Fibroblast of skin of abdomen (primary cell): ENCODE measurements at places on chromosomes 6 and 20.

- no peak for DNase-seq
Observed at GRCh38 chr6:96862560-96862959, 25.3 kb upstream of the GPR63 start.

DNA sequence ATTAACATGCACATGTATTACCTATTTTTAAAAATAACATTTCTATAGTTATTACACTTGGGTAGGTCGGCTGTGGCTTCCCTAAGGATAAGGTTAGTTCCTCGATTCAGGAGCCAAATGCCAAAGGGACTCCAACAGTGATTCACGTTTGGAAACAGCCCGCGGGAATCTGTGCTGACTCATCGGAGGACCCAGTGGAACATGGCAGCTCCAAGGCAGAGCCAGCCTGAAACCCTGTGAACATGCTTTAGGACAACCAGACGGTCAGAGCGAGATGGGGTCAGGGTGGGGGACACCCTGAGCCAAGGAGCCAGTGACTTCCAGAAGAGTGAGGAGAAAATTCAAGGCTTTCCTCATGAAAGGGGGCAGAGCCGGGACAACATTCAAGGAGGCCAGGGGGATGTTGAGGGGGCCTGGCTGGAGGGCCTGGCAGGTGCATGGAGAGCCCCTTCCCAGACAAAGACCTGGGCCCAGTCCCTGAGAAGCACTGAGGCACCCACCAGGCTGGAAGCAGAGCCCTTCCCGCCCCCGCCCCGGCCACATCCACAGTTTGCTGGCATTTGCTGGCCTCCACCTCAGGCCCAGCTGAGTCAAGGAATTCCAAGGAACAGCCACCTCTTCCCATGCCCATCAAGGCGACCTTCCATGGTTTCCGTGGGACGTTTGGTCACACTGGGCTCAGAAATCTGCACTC, 133.2 kb downstream of the SNX5 start:
- peak; percentile 73 for DNase-seq

GRCh38 chr6:32807020-32807580, 9.7 kb downstream of the HLA-DOB start:
- DNase-seq, result no peak

DNA sequence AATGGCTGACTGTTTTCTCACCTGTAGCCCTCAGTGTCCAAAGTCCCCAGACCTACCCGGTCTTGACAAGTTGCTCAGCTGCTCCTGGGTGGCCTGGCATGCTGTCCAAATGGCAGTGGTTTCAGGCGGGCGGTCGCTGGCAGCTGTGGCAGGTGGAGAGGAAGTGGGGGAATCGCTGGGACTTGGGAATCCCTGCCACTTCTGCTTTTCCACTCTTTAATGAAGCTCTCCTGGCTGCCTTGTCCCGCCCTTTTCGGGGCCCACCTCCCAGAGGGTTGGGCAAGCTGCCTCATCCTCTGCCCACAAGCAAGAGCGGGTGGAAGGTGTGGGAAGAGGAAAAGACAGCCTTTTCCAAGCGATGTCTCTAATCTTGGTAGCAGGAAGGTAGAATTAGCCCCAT, at the start of gene OCSTAMP:
OCSTAMP (minus strand) TSS at position 194 of the 400 bp plus-strand sequence; CDS start at position 100, 94 bp downstream.
- no peak for DNase-seq

GRCh38 chr6:104705095-104705707, 154.5 kb downstream of the HACE1 start:
- DNase-seq, result peak; percentile 67

GRCh38 chr20:57212534-57213276, 53.7 kb downstream of the BMP7 start:
- peak; percentile 85 for DNase-seq

GRCh38 chr6:114049367-114049966, 78.5 kb upstream of the HDAC2 start:
- no peak for DNase-seq
